Karpas-422 (cell line): ENCODE measurements at places on chromosomes 1 and 21. TPM values are rescaled to one million over a fixed set of nuclear protein-coding genes. Genes with fewer than 3 reads are reported as not detected.

DNA sequence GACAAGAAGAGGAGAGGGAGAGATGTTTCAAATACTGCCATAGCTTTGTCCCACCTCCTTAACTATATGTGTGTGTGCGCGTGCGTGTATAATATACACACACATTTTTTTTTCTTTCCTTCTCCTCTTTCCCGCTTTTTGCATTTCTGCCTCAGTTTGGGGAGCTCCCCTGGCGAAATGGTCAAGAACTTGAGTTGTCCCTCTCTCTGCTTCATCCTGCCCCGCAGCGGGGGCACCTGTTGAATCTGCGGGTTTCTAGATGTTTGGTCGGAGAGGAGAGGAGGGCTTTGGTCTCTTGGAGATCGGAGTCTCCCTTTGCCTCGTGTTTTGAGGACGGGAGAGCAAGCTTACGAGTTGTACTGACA lies 504 bp downstream of the SCCPDH start:
- DNase-seq = peak; percentile 62
- peaks cover 16% of the 10 kb centered on the region for H3K4me1 ChIP-seq
- H3K36me3 ChIP-seq = peaks cover 26% of the 10 kb centered on the region

- no peaks in the 10 kb centered on the region for H3K27me3 ChIP-seq
- no peak for DNase-seq
- no peak overlapping the region for H3K4me3 ChIP-seq
- H3K27ac ChIP-seq = no peak overlapping the region
These were observed 79.3 kb upstream of the LYST start for GRCh38 chr1:235945775-235946570.

DNA sequence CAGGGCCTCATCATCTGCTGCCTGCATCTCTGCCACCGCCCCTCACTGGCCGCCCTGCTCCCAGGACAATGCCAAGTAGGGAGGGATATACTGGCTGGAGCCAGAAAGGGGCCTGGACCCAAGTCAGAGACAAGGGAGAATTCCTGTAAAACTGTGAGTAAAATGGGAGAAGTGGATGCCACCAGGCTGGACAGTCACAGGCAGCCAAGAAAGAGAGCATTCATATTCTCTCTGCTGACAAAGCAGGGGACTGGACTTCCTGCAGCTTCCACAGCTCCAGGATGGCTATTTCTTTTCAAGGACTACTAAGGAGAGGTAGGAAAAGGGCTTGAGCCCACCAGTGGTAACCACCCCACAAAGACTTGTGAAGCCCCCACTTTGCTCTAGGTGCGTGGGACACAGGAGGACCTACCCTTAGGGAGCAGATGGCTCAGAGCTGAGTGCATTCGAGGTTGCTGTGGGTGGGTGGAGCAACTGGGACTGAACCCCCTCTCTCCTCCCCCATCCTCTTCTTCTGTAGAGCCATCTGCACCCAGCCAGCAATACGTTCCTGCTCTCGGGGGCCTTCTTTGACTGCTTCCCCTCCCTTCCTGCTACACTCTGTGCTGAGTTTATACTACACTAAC lies 57.5 kb downstream of the GLIS1 start:
- peaks cover 5% of the 10 kb centered on the region for H3K4me1 ChIP-seq
- H3K4me3 ChIP-seq = no peak overlapping the region
- no peak overlapping the region for H3K27ac ChIP-seq
- DNase-seq = no peak
- H3K36me3 ChIP-seq = no peaks in the 10 kb centered on the region

- no peak for DNase-seq
- no peak overlapping the region for H3K4me3 ChIP-seq
- H3K36me3 ChIP-seq = no peaks in the 10 kb centered on the region
These were observed 147.9 kb downstream of the LRRC40 start for GRCh38 chr1:70057500-70057899.

GRCh38 chr1:182570611-182570970 lies 18.5 kb downstream of the RNASEL start:
- no peak for DNase-seq
- peak overlapping the region; percentile 89 for H3K27ac ChIP-seq
- H3K36me3 ChIP-seq = peaks cover 8% of the 10 kb centered on the region
- no peak overlapping the region for H3K4me3 ChIP-seq
- peaks cover 44% of the 10 kb centered on the region for H3K4me1 ChIP-seq

GRCh38 chr1:2952992-2953391 lies 68.3 kb upstream of the ACTRT2 start:
- DNase-seq = no peak
- no peaks in the 10 kb centered on the region; the same call in 1 of the 2 replicates for H3K36me3 ChIP-seq
- H3K4me3 ChIP-seq = no peak overlapping the region

GRCh38 chr1:39816415-39817090 lies 27.9 kb upstream of the BMP8B start:
- H3K4me1 ChIP-seq = peaks cover 11% of the 10 kb centered on the region
- H3K27ac ChIP-seq = no peak overlapping the region
- no peaks in the 10 kb centered on the region for H3K27me3 ChIP-seq

DNA sequence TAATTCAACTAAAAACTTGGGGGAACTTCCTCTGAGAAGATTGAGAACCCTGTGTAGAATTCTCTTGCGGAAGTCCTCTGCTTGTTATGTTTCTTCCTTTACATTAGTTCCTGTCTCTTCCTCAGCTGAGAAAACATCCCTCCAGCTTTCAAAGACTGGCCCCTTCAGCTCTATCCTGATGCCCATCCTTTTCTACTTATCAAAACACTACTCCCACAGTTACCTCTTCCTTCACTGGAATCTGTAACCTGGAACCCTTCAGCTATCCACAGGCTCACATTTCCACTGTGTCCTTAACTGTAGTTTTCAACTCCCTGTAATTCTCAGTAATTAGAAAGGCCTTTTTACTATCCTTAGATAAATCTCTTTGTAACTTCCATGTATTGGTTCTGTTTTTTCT lies 6.0 kb upstream of the DEDD start:
- no peak overlapping the region for H3K27ac ChIP-seq
- DNase-seq = no peak
- peaks cover 6% of the 10 kb centered on the region for H3K4me1 ChIP-seq

DNA sequence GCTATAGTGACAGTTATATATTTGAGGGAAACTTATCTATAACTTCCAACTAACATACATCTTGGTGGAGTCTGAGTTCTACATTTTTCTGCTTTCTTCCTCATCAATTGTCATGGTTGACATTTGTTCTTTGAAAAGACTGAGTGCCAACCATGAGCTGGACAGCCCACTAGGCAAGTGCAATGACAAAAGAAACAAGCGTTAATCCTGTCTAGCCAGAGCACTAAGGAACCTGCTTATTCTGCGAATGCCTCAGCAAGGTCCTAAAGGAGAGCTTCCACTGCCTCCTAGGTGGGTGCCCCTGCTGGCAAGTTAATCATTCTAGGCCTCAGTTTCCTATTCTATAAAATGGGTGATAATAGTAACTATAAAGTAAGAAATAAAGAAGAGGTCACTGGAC lies 44.8 kb downstream of the IRF2BP2 start:
- H3K36me3 ChIP-seq = no peaks in the 10 kb centered on the region
- no peak overlapping the region for H3K4me3 ChIP-seq
- no peaks in the 10 kb centered on the region for H3K4me1 ChIP-seq
- no peak overlapping the region for H3K27ac ChIP-seq
- H3K27me3 ChIP-seq = no peaks in the 10 kb centered on the region

DNA sequence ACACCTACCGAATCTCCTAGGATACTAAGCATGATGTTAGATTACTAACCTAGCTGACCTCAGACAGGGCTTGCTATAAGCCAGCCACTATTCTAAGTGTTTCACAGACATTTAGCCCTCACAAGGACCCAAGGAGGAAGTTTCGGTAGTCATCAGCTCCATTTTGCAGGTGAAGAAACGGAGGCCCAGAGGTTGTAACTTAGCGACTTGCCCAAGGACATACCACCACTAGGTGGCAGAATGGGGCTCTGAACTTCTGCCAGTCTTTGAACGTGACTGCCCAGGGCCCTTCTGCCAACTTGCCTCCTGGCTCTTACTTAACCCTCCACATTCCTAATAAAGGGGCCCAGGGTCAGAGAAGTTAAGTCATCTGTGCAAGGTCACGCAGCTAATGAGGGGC lies 283.5 kb downstream of the C1orf94 start:
- no peak overlapping the region for H3K4me3 ChIP-seq
- no peaks in the 10 kb centered on the region for H3K4me1 ChIP-seq
- DNase-seq = peak; percentile 83
- no peak overlapping the region for H3K27ac ChIP-seq
- H3K27me3 ChIP-seq = no peaks in the 10 kb centered on the region
- H3K36me3 ChIP-seq = no peaks in the 10 kb centered on the region

GRCh38 chr21:31772674-31773555 lies 41.0 kb upstream of the SCAF4 start:
- no peaks in the 10 kb centered on the region for H3K27me3 ChIP-seq
- peak overlapping the region; percentile 56 for H3K4me3 ChIP-seq
- H3K27ac ChIP-seq = peak overlapping the region; percentile 99
- DNase-seq = peak; percentile 93

- no peak for DNase-seq
- peak overlapping the region; percentile 89; the same call in 1 of the 2 replicates for H3K4me3 ChIP-seq
- no peaks in the 10 kb centered on the region for H3K36me3 ChIP-seq
- H3K27ac ChIP-seq = no peak overlapping the region
These were observed 541 bp upstream of the CD58 start for GRCh38 chr1:116571215-116571919.

DNA sequence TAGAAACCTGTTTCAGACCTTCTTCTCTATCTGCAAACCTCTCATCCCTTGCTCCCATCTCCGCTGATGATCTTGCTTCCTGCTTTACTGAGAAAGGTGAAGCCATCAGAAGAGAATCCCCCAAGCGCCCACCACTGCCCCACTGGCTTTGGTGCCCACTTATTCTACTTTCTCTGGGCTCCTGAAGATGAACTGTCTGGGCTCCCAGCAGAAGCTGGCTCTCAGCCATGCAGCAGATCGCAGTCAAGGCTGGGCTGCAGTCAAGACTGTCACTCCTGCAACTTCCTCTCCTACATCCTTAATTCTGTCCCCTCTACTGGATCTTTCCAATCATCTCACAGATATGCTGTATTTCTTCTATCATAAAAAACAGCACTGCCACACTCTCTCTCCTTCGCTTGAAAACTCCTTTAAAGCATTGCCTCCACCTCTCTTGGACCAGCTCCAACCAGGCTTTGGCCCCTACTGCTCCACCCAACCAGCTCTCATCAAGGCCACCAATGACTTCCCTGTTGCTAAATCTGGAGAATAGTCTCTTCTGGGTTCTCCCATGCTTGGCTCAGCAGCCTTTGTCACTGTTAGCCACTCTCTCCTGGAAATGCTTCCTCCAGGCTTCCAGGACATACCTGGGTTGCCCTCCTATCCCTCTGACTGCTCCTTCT lies 25.8 kb downstream of the TRIM62 start:
- no peak overlapping the region for H3K4me3 ChIP-seq
- no peak for DNase-seq
- H3K4me1 ChIP-seq = peaks cover 8% of the 10 kb centered on the region
- peaks cover 9% of the 10 kb centered on the region; the same call in 1 of the 2 replicates for H3K36me3 ChIP-seq
- H3K27me3 ChIP-seq = no peaks in the 10 kb centered on the region

GRCh38 chr1:8347635-8348034 lies 29.7 kb downstream of the SLC45A1 start:
- H3K27me3 ChIP-seq = no peaks in the 10 kb centered on the region
- no peak for DNase-seq
- H3K4me1 ChIP-seq = no peaks in the 10 kb centered on the region
- H3K36me3 ChIP-seq = no peaks in the 10 kb centered on the region; the same call in 1 of the 2 replicates
- H3K27ac ChIP-seq = no peak overlapping the region

DNA sequence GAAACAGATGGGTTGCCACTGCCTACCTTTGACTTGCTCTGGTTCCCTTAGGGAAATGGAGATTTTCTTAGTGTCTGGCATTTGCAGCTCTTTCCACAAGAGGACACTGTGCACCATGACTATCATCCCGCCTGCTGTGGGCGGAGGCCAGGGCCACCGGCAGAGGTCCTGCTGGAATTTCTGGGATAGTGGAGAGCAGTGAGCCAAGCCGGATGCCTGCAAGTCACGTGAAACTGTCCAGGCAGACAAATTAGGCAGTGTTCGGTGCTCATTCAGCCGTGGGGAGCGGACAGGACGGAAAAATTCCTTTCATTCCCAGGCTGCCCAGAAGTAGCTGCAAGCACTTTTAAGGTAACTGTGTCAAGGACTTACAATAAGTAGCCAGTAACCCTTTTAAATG lies 43.4 kb downstream of the IGSF5 start:
- no peak overlapping the region for H3K27ac ChIP-seq
- no peak overlapping the region for H3K4me3 ChIP-seq
- H3K4me1 ChIP-seq = no peaks in the 10 kb centered on the region
- H3K36me3 ChIP-seq = no peaks in the 10 kb centered on the region

DNA sequence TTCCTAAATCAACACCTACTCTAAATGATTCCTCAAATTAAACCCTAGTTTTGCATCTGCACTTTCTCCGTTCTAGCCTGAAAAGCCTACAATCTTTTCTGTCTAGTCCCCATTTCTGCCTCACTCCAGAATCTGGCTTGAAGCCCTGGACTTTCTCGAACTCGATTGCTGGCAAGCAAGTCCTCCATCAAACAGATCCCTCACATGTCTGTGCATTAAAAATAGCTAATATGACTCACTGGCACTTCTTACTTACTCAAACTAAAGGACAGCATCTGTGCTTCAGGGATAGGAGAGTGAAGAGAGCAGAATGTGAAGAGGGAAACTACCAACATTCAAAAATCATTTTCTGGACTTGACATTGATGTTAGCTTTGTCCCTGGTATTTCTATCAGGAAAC lies 51.8 kb upstream of the CXADR start:
- no peak overlapping the region for H3K27ac ChIP-seq
- no peak overlapping the region for H3K4me3 ChIP-seq
- H3K27me3 ChIP-seq = no peaks in the 10 kb centered on the region
- no peaks in the 10 kb centered on the region for H3K36me3 ChIP-seq
- no peak for DNase-seq
- no peaks in the 10 kb centered on the region for H3K4me1 ChIP-seq

DNA sequence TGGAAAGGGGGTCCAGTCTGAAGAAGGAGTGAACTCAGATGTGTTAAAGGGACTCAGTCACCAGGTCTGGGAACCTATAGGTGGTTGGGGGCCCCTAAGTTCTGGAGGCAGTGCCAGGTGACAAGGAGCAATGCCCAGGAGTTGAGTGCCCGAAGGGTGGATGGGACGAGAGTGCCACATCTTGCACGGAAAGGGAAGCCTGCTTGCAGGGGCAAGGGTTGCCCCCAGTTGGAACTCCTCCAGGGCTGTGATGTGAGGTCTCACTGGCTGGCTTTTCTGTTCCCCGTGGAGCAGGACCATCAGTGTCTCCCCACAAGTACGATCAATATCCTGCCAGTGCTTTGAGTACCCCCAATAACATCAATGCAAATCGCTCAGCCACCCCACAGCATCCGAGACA lies 107.3 kb downstream of the TOMM20 start:
- H3K4me1 ChIP-seq = no peaks in the 10 kb centered on the region
- no peak overlapping the region for H3K4me3 ChIP-seq
- H3K27me3 ChIP-seq = no peaks in the 10 kb centered on the region

GRCh38 chr1:196779093-196779492 lies 4.5 kb downstream of the CFHR3 start:
- H3K4me3 ChIP-seq = no peak overlapping the region
- H3K36me3 ChIP-seq = no peaks in the 10 kb centered on the region
- H3K27me3 ChIP-seq = no peaks in the 10 kb centered on the region
- H3K4me1 ChIP-seq = no peaks in the 10 kb centered on the region

GRCh38 chr21:39014747-39015146 lies 168.5 kb downstream of the PSMG1 start:
- no peak overlapping the region for H3K4me3 ChIP-seq
- peaks cover 12% of the 10 kb centered on the region for H3K4me1 ChIP-seq
- DNase-seq = no peak
- H3K27ac ChIP-seq = no peak overlapping the region
- H3K36me3 ChIP-seq = no peaks in the 10 kb centered on the region
- no peaks in the 10 kb centered on the region for H3K27me3 ChIP-seq

EDARADD gene
- total RNA-seq = not detected in 2 replicates

LRRC71 gene
- total RNA-seq = not detected in 2 replicates

AMY2A gene
- total RNA-seq = not detected in 2 replicates

TSHB gene
- total RNA-seq = not detected in 2 replicates

TSNAX gene
- total RNA-seq = 29.0 and 45.4 TPM in 2 replicates

TSPAN2 gene
- not detected in 2 replicates for total RNA-seq
